GM10248 (cell line): ENCODE measurements at places on chromosomes 7 and 10.
A peak's percentile ranks its signal among the peaks of the same experiment; 100 is the strongest.

GRCh38 chr7:29243910-29244655 lies 49.5 kb downstream of the CHN2 start:
- no peak for DNase-seq

GRCh38 chr7:112869111-112869774 lies 79.0 kb upstream of the TMEM168 start:
- DNase-seq = peak; percentile 41

DNA sequence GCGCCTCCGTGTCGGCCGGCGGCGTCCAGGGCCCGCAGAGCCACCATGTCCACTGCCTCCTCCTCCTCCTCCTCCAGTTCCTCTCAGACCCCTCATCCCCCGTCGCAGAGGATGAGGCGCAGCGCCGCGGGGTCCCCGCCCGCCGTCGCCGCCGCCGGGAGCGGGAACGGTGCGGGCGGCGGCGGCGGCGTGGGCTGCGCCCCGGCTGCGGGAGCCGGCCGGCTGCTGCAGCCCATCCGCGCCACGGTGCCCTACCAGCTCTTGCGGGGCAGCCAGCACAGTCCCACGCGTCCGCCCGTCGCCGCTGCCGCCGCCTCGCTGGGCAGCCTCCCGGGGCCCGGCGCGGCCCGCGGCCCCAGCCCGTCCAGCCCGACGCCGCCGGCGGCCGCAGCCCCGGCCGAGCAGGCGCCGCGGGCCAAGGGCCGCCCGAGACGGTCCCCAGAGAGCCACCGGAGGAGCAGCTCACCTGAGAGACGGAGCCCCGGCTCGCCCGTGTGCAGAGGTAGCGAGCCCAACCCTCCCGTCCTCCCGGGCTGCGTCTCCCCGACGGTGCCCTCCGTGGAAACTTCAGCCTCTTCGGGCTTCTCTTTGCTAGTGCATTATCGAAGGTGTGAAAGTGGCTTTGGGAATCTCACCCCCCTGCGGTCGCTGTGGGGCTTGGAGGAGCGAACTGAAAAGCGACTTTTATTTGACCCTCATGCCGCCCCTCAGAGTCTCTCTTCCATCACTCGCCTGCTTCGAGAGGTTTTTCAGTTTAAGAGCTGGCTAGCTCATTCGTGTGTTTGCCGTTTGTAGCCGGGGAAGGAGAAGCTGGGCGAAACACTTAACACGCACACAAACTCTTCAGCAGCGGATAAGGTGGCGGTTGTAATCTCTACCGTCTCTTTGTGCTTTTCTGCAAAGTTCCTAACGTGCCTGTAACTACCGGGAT lies 975 bp downstream of the GLCCI1 start:
- peak; percentile 20 for DNase-seq

- DNase-seq = no peak
These were observed 6.1 kb upstream of the TCAF1 start for GRCh38 chr7:143908120-143908519.

- no peak for DNase-seq
These were observed 11.7 kb upstream of the ARPC1B start for GRCh38 chr7:99362801-99363200.

DNA sequence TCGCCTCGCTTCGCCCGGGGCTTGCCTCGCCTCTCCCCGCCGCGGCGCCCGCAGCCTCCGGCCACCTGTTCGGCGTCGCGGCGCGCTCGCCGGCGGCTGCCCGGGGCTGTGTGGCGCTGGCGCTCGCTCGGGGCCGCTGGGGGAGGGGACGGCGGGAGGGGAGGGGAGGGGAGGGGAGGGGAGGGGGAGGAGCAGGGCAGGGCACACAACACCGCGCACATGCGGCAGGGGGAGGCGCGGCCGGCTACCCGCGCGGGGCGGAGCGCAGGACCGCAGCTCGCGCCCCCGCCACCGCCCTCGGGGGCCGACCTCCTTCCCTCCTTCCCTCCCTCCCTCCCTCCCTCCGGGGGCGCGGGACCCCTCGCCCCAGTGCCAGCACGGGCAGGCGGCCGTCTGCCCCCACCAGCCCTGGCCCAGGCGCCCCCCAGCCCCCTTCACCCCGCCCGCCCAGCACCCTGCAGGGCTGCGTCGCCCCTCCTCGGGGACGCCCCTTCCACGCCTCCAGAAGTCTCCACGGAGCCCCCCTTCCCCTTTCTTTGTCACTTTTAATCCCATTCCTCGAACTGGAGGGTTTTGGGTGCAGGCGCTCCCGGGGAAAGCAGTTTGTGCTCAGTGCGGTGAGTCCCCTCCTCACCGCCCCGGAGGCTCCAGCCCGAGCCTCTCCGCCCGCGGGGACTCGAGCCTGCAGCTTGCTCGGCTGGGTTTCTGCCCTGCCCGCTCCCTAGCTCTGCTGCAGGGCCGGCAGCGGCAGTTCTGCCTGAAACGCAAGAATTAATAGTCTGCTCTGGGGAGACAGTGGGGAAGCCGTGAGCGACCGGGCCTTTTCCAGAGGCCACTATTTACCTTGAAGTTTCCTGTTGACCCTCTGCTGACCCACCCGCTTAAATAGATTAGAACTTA lies at the start of gene PARD3:
Gene PARD3, minus strand, starts transcription at position 112 of the 900 bp plus-strand sequence. CDS start 301 bp downstream, outside the sequence.
- peak; percentile 82 for DNase-seq

DNA sequence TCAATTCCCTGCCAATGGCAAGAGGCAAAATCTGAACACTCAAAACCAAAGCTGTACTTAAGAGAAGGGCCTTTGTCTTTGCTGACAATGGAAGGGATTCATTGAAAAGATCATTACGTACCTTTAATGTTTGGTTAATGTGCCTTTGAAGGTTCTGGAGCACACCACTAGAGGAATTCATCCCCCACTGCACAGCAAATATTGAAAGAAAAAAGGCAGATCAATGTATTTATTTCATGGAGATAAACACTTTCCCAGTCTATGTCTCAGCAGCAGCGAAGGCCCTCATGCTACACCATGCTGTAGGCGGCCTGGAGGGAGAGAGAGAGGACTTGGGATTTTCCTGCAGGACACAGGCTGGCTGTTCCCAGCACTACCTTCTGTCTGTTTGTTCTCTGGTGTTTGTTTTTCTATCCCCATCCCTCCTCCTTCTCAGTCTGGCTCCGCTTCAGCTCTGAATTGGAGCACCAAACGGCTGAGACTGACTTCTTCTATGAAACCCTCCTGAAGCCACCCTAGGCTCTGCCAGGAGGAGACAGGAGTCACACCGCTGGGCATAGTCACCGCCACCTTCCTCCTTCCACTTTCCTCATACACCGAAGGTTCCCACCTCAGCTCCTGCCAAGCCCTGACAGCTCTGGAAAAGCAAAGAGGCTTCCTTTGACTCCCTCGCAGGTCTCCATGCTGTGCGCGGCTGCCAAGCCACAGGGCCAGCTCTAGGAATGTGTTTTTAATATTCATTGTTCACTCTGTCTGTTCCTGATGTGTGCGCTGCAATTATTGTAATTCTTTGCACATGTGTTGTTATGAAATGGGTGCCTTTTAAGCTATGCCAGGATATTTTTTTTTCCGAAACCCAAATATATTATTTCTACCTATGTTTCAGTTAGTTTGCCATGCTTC lies 301.5 kb downstream of the FZD1 start:
- no peak for DNase-seq

- no peak for DNase-seq
These were observed 66.3 kb upstream of the ZRANB1 start for GRCh38 chr10:124875596-124875995.

GRCh38 chr7:100621554-100621953 lies 9.2 kb downstream of the MOSPD3 start:
- DNase-seq = no peak

- DNase-seq = no peak
These were observed 754.3 kb downstream of the LRMDA start for GRCh38 chr10:76185471-76186301.

DNA sequence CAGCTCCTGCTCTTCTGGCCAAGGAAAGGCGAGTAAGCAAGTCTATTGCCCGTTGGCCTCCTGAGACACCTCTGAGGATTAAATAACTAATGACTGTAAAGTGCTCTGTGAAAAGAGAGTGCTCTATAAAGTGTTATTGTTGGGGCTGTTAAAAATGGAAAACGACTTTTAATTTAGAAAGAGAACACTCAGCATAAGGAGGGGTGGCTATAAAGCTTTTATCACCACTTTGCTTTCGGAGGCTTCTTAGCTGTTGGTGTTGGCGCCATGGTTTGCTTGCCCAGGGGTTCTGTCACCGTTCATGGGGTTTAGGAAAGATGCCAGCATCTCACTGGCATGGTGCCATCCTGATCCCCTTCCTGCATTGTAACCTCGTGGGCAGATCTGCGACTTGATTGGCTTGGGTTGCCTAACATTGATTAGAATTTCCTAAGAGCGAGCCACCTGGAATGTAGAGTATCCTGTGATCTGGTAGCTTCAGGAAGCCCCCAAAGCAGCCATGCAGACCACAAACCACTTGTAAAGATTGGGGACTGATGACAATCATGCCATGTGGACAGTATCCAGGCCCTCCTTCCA lies 509.9 kb downstream of the LRMDA start:
- DNase-seq = no peak

DNA sequence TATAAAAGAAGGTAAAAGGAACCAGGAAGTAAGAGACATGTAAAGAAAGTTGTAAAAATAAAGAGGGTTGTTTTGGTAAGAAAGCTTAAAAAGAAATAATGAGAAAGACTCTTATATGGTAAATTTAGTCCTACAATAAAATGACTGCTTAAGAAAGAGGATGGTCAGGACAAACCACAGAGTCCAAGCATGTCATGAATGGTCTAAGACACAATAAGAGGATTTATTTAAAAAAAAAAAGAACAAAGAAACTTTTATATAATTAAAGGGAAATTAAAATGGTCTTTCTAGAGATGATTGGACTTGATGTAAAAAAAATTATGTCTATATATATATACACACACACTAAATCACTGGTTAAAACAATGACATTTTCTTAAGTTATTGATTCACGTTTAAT lies 18.2 kb downstream of the ATAD1 start:
- DNase-seq = no peak

DNA sequence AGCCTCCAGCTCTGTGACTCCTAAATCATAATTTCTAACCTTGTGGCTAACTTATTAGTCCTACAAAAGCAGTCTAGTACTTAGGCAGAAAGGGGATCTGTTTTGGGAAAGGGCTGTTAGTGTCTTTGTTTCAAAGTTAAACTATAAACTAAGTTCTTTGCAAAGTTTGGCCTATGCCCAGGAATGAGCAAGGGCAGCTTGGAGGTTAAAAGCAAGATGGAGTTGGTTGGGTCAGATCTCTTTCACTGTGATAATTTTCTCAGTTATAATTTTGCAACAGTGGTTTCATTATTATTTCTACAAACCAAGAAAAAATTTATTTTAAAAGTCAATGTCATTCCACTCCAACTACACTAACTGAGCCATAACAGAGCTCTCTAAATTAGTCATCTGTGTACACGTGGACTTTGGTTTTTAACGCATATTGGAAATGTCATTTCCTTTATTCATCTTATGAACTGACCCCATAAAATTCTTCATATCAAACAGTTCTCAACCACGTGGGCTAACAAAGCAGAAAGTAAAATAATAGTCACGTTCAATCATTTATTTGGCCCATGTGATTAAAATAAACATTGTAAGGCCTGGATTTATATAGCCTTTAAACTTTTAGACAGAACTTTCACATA lies 143.2 kb upstream of the C7orf33 start:
- peak; percentile 28 for DNase-seq

DNA sequence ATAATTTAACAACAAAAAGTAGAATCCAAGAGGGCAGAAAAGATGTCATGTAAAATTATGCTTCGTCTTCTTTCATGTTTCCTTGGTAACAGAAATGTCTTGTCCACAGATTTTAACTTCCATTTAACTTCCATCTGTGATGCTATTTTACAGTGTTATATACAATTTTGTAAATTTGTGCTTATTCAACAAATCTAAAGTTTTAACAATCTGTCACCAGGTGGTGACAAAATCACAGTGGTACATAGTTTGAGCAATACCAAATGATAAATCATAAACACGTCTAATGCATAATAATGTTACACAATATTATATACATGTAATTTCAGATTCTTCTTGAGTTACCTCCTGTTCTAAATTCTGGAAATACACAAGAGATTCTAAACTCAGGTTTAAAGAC lies 784.4 kb upstream of the CELF2 start:
- DNase-seq = no peak

GRCh38 chr10:86956195-86956847 lies 1.1 kb downstream of the MMRN2 start:
- DNase-seq = no peak

DNA sequence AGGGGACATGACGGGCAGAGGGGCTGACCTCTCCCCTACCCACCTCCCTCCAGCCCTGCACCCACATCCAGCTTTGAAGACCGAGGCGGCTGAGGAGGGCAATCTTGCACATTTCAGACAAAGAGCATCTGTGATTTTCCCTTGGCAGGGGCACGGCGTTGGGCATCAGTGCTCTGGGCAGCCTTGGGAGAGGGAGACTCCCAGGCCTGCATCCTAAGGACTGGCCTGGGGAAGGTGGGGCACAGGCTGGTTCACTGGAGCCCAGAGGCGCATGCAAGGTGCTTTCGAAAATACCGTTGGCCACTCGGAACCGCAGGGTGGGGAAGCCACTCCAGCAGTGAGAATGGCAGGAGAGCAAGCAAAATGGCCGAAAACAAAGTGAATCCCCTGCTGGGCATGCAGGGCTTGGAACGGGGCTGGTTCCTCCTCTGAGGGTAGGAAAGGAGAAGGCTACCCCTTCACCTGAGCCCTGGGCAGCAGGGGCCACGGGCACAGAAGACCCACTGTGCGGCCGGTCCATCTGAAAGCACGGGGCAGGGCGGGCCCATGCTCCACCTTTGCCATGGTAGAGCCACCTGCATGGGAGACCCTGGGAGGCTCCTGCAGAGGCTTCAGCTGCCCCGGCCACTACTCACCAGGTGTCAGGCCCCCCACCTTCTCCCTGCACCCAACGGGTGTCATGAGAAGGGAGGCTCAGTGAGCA lies 49.8 kb downstream of the EBF3 start:
- DNase-seq = no peak

GRCh38 chr10:11154333-11154732 lies 136.7 kb downstream of the CELF2 start:
- no peak for DNase-seq

DNA sequence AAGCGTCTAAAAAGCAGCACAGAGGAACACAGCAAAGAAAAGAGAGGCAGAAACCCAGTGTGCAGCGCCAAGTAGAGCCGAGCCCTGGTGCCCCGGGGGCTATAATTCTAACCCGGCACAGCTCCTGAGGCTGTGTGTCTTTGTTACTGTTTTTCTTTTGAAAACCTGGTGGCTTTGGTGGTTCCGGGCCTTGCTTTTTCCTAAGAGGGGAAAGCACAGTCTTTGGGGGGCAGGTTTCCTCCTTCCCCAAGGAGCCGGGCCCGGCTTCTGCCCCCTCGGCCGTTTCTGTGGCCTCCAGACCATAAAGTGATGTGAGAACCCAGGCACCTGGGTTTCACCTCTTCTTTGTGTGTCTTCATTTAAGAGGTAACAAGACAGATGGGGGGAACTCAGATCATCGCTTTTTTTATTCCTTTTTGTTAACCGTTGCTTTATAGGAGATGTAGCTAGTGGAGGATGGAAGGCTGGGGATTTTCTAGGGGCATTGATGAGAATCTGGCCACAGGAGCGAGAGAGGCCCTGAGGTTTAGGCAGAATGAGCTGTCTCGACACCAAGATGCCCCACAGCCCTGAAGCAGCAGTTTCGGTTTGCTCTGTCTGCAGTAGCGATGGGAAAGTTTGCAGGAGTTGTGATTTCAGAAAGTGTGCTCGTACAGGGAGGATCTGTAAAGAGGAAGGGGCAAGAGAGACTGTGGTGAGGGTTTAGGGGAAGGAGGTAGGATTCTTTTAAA lies 367.8 kb upstream of the GALNT17 start:
- DNase-seq = peak; percentile 75
